ENCODE measurements at places on chromosomes 7 and 10. TPM values are rescaled to one million over a fixed set of nuclear protein-coding genes. Genes with fewer than 3 reads are reported as not detected.

The COL28A1 gene
- 0.16 TPM for total RNA-seq

The FOXP2 gene
- not detected for total RNA-seq

The RAB19 gene
- 13.7 TPM for total RNA-seq

The TUBB8 gene
- total RNA-seq: not detected

The AKR1D1 gene
- not detected for total RNA-seq

The RSPH10B gene
- total RNA-seq: 0.28 TPM

DNA sequence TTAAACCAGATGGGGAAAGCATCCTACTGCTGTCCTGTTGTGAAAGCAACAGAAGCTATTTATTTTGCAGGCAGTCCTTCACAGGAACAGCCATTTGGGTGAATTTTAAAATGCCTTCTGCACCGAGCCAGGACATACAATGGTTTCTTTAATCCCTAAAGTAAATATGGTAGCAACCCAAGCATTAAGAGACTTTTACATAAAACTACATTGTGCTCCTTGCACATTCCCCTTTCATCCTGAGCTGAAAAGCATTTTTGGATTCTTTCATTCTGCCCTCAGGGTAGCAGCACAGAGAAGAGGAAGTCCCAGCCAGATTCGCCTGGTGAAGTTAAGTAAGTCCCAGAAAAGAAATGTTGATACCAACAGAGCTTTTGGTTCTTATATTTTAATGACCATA lies 84.0 kb upstream of the FAM3C start:
- no peak for DNase-seq
- H3K27ac ChIP-seq: no peak overlapping the region
- H3K4me3 ChIP-seq: no peak overlapping the region
- no peaks in the 10 kb centered on the region for H3K36me3 ChIP-seq

- peaks cover 23% of the 10 kb centered on the region for H3K4me1 ChIP-seq
- H3K4me3 ChIP-seq: no peak overlapping the region
- peaks cover 2% of the 10 kb centered on the region for H3K36me3 ChIP-seq
Observed at GRCh38 chr7:127922656-127923055, 108.6 kb downstream of the LRRC4 start.

DNA sequence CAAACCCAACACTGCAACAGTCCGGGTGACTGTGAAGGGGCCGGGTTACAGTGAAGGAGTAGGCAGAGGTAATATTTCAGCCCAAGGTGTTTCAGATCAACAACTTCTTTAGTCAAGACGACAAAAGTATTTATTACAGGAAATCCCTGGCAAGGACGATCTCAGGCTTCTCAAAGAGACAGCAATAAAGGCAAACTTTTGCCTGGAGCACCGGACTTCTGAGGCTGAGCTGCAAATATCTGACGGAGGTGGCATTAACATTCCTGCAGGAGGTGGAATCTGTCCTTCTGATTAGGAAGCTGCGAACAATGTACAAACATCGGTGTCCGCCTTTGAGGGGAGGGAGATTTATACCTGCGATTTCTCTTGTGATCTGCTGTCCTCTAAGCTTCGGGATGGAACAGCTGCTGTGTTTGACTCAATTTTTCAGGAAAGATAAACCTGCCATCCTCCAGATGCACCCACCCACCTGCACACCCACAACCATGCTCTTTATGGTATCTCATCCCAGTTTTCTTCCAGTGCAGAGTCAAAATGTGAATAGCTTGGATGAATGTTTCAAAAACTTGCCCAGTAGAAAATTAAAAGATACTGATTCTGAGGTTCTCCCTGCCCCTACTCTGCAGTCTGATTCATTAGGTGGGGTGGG lies 32.1 kb downstream of the EMX2 start:
- no peak for DNase-seq
- H3K27ac ChIP-seq: no peak overlapping the region
- H3K4me1 ChIP-seq: no peaks in the 10 kb centered on the region
- H3K4me3 ChIP-seq: no peak overlapping the region
- peaks cover 42% of the 10 kb centered on the region for H3K27me3 ChIP-seq

GRCh38 chr10:101329341-101330032 lies 24.5 kb upstream of the BTRC start:
- H3K27me3 ChIP-seq: peaks cover 30% of the 10 kb centered on the region
- H3K4me1 ChIP-seq: no peaks in the 10 kb centered on the region
- no peaks in the 10 kb centered on the region for H3K36me3 ChIP-seq
- no peak overlapping the region for H3K4me3 ChIP-seq
- no peak for DNase-seq
- no peak overlapping the region for H3K27ac ChIP-seq

DNA sequence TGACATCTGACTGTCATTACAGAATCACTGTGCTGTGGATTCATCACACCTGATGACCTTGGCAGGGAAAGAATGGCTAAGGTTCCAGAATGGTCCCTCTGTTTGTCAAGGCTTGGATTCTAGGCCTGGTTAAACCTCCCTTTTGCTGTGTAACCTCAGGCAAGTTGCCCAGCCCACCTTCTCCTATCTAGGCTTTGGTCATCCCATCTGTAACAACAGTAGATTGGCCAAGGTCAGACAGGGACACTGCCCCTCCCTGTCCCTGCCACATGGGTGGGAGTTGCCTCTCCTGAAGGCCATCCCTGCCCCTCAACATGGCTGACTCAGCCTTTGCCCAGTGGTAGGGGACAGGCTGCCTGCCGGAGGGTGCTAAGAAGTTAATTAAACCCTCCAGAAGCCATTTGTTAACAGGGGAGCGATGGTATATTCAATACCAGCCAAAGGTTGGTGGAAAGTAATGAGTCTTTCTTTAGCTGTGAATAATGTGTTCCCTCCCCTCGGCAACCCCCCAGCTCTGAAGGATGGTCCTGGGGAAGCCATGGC lies 149.8 kb upstream of the PCBD1 start:
- H3K36me3 ChIP-seq: no peaks in the 10 kb centered on the region
- no peaks in the 10 kb centered on the region for H3K27me3 ChIP-seq
- no peak overlapping the region for H3K4me3 ChIP-seq
- H3K27ac ChIP-seq: no peak overlapping the region

DNA sequence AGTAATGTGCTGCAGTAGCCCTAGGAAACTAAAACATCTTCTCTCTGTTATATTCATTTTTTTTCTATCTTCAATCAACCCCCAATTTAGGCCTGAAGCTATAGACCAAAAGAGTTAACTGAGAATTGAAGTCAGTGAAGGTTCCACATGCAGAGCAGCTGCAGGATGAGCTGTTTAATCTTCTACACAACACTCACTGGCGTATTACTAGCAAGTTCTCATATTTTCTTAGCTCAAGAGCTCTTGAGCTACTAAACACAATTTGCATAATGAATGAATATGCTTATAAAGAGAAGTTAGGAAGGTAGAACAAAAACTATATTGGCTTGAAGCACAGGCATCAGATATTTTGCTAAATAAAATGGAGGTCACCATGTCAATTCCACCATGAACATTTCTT lies 41.2 kb upstream of the GPR22 start:
- H3K36me3 ChIP-seq: peaks cover 5% of the 10 kb centered on the region
- H3K4me1 ChIP-seq: no peaks in the 10 kb centered on the region
- H3K27ac ChIP-seq: no peak overlapping the region
- DNase-seq: no peak
- H3K27me3 ChIP-seq: no peaks in the 10 kb centered on the region

DNA sequence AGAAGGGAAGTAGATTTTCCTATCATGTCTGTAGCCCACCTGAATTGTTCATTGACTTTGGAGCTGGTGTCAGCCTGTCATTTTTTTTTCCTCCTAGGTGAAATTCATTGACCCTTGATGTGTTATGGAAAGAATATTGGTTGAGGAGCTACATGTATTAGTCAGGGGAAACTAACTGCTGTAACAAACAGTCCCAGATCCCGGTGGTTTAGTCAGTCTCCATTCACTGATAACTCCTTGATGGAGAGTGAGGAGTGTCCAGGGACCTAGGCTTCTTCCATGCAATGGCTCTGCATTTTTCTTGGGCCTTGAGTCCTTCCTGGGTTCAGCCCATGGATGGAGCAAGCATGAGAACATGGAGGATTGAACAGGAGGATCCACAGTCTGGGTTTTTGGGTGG lies 643.2 kb downstream of the LRMDA start:
- H3K27me3 ChIP-seq: no peaks in the 10 kb centered on the region
- no peak overlapping the region for H3K4me3 ChIP-seq
- no peaks in the 10 kb centered on the region for H3K4me1 ChIP-seq
- DNase-seq: no peak

DNA sequence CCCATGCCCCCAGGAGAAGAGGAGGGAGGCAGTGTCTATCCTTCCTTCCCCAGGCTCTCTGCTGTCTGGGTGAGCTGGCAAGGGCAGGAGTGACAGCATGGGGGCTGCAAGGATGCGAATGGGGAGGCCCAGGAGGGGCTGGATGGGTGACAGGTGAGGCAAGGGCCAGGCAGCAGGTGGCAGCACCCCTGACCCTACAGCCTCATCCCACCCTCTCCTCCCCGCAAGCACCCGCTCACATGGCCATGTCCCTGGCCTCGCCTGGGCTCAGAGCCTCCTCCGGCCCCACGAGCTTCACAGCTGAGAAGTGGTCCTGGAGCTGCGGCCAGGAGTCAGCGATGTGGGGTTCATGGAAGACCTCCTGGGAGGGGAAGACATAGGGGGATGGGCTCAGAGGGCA lies 5.4 kb downstream of the PLOD3 start:
- no peaks in the 10 kb centered on the region for H3K27me3 ChIP-seq
- H3K4me1 ChIP-seq: peaks cover 16% of the 10 kb centered on the region
- no peak overlapping the region for H3K27ac ChIP-seq
- no peak overlapping the region for H3K4me3 ChIP-seq

DNA sequence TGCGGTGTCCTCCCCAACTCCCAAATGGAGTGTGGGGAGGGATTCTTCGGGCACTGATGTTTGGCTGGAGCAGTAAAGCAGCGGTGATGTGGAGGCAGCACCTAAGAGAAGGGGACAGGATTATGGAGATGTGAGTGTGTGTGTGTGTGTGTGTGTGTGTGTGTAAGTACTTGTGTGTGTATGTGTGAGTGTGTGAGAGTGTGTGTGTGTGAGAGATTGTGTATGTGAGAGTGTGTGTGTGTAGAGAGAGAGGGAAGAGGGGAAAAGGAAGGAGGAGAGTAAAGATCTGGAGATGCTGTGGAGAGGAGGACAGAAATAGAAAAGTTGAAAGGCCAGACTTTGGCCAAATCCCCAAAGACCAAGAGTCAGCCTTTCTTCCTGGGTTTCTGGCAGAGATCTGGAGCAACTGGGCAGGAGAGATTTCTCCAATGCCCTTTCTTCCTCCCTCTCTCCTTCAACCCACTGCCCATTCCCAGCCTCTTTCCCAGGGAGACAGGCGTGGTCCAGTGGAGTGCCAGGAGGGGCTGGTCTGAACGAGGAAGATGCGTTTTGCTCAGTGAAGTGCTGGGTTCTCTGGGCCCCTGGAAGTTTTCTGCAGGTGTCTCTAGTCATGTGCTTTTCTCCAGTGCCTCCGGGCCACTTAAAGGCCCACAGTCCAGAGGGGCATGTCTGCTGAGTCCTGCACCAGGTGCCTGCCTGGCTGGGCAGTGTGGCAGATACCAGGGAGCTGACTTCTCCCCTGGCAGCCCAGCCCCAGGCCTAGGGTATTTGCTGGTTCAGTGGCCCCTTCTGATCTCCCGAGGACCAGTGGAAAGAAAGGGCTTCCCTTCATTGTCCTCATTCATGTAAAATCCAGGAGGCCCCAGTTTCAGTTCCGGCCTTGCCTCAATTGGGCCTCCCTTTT lies 60.5 kb downstream of the HK1 start:
- H3K27ac ChIP-seq: peak overlapping the region; percentile 0
- DNase-seq: no peak
- no peak overlapping the region for H3K4me3 ChIP-seq
- no peaks in the 10 kb centered on the region for H3K27me3 ChIP-seq
- peaks cover under 1% of the 10 kb centered on the region for H3K36me3 ChIP-seq
- H3K4me1 ChIP-seq: peaks cover 68% of the 10 kb centered on the region

DNA sequence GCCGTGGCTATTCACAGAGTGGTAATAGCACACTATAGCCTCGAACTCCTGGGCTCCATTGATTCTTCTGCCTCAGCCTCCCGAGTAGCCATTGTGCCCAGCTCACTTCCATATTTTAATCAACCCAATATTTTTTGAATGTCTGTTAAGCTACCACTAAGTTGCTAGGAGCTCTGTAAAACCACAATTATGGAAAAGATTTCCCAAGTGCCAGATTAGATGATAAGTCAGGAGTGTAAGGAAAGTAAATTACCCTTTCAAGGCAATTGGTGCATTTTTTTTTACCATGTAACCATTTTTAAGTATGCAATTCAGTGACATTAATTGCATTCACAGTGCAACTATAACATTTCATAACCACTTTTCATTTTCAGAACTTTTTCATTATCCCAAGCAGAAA lies 87.5 kb upstream of the GATAD1 start:
- no peak for DNase-seq
- no peak overlapping the region for H3K27ac ChIP-seq
- H3K4me3 ChIP-seq: no peak overlapping the region
- H3K4me1 ChIP-seq: no peaks in the 10 kb centered on the region

GRCh38 chr10:99984211-99985034 lies 25.3 kb downstream of the DNMBP start:
- no peaks in the 10 kb centered on the region for H3K36me3 ChIP-seq
- H3K4me1 ChIP-seq: no peaks in the 10 kb centered on the region
- H3K27me3 ChIP-seq: no peaks in the 10 kb centered on the region
- no peak for DNase-seq

DNA sequence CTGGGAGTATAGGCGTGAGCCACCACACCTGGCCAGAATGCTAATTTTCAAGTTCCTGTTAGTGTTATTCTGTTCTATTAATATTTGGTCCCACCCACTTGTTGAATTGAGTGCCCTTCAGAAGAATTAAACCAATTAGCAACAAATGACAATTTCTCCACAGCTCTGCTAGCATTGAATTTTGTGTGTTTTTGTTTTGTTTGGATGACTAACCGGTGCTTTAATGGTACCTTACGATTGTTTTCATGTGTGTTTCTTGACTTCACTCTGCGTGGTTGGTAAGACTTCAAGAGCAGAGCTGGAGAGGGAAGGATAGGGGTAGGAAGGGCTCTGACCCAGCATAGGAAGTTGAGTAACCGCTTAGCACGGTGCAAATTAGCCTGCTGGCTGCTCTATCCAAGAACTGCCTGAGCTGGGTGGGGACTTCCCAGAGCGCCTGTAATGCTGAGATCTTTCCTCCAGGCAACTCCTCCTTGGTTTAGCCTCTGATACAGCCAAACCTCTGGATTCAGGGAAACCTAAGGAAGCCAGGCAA lies 4.6 kb downstream of the ARPC1B start:
- peaks cover 66% of the 10 kb centered on the region for H3K4me1 ChIP-seq
- no peaks in the 10 kb centered on the region for H3K27me3 ChIP-seq
- H3K36me3 ChIP-seq: peaks cover 20% of the 10 kb centered on the region
- DNase-seq: peak; percentile 49
